ENCODE measurements at places on chromosomes 4 and X.

DNA sequence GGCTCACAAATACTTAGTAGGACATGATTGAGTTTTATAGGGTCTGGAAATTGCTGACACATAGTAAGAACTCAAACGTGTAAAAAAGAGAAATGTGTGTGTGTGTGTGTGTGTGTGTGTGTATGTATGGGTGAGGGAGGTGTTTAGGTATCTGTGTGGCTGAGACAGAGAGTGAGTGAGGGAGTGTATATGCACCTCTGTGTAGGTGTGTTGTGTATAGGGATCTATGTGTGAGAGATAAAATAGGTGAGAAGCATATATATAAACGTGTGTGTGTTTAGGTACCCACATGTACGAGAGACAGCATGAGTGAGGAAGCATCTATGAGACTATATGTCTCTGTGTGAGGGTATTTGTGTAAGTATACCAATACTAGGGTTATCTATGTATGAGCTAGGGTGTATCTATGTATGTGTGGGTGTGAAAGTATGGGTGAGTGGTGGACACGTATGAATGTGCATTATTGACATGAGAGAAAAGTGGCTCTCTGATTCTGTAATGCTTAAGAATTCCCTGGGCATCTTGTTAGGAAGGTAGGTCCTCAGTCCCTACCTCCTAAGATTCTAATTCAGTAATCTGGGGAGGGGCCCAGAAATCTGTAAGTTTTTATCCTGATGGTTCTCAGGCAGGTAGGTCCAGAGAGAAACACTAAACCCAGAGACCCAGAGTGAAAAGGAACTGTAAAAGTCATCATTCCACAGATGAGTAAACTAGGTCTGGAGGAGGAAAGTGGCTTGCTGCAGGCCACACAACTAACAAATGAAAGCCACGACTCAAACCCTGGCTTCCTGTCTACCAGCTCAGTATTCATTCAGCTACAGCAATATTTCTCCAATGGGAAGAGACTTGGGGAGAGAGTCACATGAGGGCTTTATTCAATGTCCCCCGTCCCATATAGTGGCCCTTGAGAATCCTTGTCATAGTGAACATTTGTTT is 237.0 kb downstream of the IDS start:
- no peak for DNase-seq

DNA sequence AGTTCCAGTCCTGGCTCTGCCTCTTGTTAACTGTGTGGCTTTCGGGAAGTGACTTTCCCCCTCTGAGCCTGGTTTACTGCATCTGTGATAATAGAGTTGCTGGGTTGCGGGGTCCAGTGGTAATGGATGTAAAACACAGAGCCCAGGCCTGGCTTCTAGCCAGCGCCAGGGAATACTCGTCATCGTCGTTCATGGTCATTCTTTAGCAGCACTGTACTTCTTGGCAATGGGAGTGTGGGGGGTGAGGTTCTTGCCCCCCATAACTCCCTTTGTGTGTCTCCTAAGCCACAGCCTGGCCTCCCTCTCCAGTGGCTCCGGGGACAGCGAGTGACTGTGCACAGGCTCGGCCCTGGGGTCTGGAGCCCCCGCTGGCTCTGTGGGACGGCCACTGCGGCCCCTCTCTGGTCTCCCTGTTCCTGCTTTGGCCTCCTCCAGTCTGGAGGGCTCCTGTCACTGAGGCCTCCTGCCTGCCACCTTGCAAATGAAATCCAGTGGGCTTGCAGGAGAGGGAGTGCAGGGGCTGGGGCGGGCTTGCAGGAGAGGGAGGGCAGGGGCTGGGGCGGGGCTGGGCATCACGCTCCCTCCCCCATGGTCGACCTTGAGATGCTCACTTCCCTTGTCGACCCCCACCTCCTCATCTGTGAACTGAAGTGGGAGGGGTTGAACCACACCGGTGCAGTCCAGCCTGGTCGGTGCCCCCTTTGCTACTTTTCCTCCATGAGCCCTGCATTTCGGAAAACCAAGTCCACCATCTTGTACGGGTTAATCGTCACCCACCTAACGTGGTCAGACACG is 13.2 kb downstream of the PSAPL1 start:
- DNase-seq: no peak

- DNase-seq: no peak
Measured at GRCh38 chrX:148161701-148162100, 180.6 kb downstream of the FMR1NB start.

DNA sequence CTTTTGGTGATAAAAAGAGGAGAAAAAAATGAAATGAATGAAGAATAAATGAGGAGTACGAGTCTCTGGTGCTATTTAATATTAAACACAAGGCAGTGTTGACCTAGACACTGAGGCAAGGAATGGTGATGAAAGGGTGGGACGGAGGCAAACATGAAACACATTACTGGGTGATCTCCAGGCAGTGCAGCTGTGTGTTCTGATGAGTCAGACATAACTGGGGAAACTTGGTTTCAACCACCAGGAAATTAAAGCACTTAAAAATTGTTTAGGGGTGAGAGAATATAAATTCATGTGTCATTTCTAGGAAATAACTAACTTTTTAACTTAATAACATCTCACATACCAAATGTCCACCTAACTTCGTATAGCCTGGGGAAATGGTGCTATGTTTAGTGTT is 19.7 kb upstream of the CXCL6 start:
- peak; percentile 4 for DNase-seq

DNA sequence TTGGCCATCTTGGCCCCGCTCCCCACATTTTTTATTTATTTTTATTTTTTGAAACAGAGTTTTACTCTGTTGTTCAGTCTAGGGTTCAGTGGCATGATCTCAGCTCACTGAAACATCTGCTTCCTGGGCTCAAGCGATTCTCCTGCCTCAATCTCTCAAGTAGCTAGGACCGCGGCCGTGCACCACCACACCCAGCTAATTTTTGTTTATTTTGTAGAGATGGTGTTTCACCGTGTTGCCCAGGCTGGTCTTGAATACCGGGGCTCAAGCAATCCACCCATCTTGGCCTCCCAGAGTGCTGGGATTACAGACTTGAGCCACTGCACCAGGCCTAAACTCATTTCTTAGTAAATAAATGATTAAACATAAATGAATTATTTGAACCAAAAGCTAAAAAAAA is 322.0 kb upstream of the LCORL start:
- no peak for DNase-seq

- DNase-seq: no peak
Measured at GRCh38 chr4:8380511-8381415, 59.8 kb downstream of the ACOX3 start.

GRCh38 chr4:80578001-80578400 is 242.5 kb downstream of the CFAP299 start:
- DNase-seq: no peak

DNA sequence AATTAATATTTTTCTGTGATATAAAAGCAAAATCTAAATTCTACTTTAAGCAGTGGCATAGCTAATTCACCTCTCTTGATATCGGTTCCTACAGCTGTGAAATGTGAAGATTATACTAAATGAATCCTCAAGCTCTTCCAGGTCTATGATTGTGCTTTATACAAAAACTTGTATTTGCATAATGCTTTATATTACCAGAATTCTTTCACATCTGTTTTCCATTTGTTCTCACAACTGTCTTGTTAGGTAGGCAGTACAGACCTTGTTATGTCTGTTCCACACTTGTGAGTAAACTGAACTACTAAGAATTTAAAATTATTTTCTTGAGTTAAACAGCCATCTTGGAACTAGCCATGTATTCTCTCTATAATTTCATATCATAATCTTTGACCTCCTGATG is 184.9 kb downstream of the RAPGEF2 start:
- no peak for DNase-seq

- DNase-seq: no peak
Measured at GRCh38 chr4:145388043-145388442, 93.6 kb upstream of the SMAD1 start.

- DNase-seq: peak; percentile 63
Measured at GRCh38 chrX:96684339-96685209, at the start of gene DIAPH2. TSS of gene DIAPH2 (plus strand) at chrX:96684842.

GRCh38 chr4:145293658-145294057 is 113.3 kb upstream of the OTUD4 start:
- DNase-seq: no peak

DNA sequence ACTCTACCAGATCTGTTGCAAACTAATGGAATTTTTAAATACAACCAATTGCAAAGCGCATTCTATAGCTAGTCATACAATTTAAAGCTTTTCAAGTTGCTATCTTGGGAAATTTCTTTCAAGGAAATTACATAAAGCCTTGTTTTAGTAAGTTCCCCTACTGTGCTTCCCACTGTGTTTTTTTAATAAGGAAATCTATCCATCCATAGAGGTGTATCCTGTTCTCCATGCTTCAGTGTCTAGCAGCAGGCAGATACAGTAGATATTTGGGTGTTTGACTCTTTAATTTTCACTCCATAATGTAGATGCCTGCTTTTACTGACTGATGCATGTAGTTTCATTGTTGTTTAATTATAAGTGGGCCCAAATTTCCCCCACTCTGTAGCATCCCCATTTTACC is 171.6 kb upstream of the POU3F4 start:
- no peak for DNase-seq

- no peak for DNase-seq
Measured at GRCh38 chrX:112512509-112512908, 167.2 kb downstream of the LHFPL1 start.

GRCh38 chrX:153662266-153662665 is 11.3 kb downstream of the PNCK start:
- DNase-seq: peak; percentile 30

- no peak for DNase-seq
Measured at GRCh38 chr4:37601531-37601930, 84.6 kb downstream of the RELL1 start.

GRCh38 chrX:119672426-119672825 is 20.5 kb downstream of the SEPTIN6 start:
- DNase-seq: no peak

GRCh38 chr4:79330720-79331119 is 4.9 kb upstream of the NAA11 start:
- DNase-seq: no peak

GRCh38 chr4:128558896-128559679 is 250.4 kb upstream of the JADE1 start:
- DNase-seq: no peak

- no peak for DNase-seq
Measured at GRCh38 chr4:158540125-158540907, 18.6 kb downstream of the RXFP1 start.

DNA sequence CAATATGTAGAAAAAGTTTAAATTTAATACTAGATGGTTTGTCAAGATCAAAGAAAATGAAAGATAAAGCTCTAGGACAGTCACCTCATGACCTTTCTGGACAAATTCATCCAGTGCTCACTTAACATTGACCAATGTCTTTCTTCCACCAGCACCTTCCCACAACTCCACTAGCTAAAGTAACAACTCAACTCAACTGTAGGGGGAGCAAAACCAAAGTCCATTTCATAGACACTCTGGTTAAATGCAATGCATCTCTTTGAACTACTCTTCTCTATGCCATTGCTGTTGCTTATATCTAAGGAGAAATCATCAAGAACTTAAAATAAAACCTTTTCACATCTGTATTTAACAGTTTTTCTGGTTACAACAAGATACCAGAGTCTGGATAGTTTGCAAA is 25.1 kb downstream of the UGT2B4 start:
- no peak for DNase-seq

DNA sequence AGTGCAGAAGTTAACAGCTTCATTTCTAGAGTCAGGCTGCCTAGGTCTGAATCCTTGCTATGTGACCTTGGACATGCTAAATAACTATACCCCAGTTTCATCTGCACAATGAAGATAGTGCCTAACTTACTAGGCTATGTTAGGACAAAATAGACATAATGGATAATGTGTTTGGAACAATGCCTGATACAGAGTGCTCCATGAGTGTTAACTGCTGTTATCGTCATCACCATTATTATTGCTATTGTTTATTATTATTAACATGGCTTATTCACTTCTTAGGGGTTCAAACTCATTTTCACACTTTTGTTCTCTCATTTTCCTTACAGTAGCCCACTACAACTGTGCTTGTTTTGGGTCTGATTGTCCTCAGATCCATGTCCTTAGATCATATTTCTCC is 467.7 kb downstream of the SH2D1A start:
- DNase-seq: no peak

- DNase-seq: no peak
Measured at GRCh38 chrX:16733013-16733412, 13.6 kb downstream of the SYAP1 start.

DNA sequence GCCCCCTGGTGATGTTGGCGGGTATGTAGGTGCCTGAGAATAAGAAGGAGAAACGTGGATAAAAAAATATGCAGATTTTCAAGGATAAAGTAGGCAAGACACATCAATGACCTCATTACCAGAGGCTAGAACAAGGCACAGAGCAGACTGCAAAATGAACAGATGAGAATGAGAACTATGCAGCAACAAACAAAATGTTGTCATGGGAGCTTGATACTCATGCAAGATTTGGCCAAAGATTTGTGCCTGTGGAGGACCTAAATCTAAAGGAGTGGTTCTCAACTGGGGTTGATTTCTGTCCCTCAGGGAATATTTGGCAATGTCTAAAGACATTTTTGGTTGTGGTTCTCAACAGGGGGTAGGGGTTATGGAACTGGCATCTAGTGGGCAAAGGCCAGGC is 177.3 kb downstream of the FRMPD4 start:
- DNase-seq: no peak

DNA sequence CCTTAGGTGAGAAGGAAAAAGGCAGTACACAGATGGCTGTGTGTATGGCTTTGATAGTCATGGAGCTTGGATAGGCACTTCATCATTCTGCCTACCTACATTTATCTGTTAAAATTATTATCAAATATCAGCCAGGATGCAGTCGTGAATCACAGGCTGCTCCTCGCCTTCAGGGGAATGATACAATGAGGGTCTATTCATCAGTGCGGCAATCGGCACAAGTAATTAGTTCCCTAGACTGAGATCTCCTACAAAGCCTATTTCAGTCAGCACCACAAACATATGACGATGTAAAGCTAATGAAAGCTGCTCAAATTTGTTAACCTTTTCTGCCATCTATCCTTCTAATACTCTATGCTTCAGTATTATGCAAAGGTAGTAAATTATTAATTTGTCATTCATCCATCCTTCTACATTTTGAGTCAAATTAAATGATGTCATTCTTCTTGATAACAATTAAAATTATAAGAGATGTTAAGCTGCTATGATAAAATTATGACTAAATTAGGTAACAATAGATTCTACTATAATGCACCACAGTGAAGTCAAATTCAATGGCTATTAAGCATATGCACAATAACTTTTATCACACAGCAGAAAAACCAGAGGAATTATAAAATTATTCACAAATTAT is 19.0 kb downstream of the MAB21L2 start:
- no peak for DNase-seq

GRCh38 chr4:73864961-73865360 is 4.2 kb upstream of the CXCL1 start:
- DNase-seq: no peak

- no peak for DNase-seq
Measured at GRCh38 chr4:67575232-67576058, 16.9 kb downstream of the STAP1 start.

DNA sequence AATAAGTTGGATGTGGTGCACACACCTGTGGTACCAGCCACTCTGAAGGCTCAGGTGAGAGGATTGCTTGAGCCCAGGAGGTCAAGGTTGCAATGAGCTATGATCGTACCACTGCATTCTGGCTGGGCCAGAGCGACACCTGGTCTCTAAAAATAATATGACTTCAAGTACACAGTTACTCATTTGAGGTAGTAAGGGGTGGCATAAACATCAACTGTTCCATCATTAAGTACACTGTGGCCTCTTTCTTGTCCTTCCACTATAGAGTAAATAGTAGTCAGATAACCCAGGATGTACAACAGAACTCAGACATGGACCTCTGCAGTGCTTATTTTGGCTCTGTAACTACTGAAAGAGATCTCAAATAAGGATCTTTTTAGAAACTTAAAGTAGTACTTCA is 10.6 kb downstream of the FAM9B start:
- no peak for DNase-seq

Data from CD4-positive, alpha-beta T cell (primary cell).